ENCODE measurements at places on chromosomes 12 and 14.

DNA sequence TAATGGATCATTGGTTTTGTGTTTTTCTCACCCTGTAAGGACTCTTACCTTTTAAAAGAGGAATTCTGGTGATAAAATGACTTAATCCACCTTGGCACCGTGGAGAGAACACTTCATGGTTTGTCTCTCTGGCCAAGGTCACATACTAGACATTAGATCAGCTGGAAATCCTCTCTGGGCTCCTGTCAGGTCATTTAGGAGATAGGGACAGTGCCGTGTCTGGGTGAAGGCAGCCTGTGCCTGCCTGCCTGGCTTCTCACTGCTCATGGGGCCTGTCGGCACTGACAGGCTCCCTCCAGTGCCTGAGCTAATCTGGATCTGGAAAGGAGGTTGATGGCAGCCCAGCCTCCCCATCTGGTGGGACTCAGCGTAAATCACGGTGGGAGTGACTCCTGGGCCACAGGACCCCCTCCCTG, 5.7 kb downstream of the CRADD start:
- no peak for DNase-seq

DNA sequence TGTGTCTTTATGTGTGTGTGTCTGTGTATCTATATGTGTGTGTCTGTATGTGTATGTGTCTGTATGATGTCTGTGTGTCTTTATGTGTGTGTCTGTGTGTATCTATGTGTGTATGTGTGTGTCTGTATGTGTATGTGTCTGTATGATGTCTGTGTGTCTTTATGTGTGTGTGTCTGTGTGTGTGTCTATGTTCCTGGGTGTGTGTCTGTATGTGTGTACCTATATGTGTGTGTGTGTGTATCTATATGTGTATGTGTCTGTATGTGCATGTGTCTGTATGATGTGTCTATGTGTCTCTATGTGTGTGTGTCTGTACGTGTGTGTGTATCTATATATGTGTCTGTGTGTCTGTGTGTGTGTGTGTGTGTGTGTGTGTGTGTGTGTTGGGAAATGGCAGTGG, 19.0 kb upstream of the CD9 start:
- DNase-seq, result no peak

GRCh38 chr12:106311139-106311538, 8.6 kb downstream of the TCP11L2 start:
- DNase-seq, result no peak

DNA sequence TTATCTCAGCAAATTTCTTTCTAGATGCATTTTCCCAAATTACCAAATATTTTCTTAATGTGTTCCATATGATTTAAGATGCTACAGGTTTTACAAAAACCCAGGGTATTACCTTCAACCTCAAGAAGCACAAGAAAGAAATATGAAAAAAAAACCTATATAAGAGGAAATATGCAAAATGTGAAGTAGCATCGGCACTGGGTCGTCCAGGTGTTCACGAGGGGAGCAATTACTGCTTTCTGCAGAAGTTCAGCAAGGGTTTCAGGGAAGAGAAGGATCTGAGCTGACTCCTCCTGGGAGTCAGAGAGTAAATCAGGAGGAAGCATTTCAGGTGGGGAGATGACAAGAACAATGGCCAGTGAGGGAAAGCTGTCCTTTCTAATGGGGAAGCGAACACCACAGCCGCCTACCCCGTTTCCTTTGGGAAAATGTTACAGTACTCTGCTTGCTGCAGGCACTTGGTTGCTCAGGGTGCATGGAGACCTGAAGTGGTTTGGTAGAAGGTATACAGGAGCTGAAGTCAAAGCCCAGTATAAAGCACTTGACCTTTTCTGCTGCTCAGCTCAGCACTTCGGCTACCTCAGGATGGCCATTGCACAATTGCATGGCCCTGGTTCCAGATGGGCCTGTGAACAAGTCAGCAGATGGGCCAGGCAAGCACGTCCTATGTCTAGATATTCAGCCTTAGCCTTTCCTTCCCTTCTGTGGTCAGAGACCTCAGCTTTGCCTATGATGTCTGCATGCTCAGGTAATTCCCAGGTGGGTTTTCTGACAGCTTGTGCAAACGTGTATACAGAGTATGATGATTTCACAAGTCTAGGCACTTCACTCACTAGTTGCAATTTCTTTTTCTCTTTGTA, 155.6 kb downstream of the PAX9 start:
- DNase-seq, result no peak

DNA sequence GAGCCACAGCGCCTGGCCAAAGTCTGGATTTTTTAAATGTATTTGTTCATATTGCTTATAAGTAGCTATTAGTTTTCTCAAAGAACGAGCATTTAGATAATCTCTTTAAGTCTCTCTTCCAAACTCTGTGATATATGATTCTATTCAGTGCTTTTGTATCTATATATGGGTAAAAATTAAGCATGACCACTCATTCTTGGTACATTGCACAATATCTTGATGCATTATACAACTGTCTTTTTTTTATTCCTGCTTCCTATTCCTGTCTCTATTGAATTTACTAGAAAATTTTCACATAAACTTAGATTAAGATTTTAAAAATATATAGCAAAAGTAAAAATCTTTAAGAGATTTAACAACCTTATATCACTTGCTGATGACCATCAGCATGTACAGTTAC, 29.1 kb downstream of the SOCS2 start:
- no peak for DNase-seq

DNA sequence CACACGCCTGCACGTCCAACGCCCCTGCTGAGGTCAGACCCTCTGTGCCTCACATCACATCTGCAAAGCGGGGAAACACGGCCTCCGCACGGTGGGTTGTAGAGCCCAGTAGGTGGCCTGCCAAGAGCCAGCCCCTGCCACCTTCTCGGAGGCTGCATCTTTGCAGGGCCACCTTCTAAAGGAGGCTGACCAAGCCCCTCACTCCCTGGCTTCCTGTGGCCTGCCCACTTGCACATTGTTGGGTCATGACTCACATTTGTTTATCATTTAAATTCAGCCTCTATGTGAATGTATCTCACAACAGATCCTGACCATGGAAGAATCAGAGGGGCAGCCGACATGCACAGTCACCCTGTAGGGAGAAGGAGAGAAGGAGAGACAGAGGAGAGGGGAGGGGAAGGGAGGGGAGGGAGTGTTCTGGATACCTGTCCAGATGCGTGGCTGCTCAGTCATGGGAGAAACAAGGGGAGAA, 319.5 kb upstream of the DIO3 start:
- DNase-seq, result no peak

DNA sequence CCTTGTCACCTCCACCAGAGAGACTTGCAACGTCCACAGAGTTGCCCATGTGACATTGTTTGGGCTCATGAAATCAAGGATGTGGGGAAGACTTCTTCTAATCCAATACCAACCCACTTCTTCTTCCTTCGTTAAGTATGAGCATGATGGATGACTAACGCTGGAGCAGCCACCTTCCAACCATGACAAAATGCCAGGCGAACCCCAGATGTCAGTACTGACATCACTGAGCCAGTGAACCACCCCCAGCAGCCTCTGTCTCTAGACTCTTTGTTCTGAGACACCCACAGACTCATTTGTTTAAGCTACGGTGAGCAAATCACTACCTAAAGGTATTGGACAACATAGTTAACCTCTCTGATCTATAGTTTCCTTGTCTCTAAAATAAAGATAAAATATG, 123.7 kb downstream of the GRIN2B start:
- DNase-seq, result no peak

GRCh38 chr14:69671365-69672030, 60.1 kb downstream of the SUSD6 start:
- no peak for DNase-seq

DNA sequence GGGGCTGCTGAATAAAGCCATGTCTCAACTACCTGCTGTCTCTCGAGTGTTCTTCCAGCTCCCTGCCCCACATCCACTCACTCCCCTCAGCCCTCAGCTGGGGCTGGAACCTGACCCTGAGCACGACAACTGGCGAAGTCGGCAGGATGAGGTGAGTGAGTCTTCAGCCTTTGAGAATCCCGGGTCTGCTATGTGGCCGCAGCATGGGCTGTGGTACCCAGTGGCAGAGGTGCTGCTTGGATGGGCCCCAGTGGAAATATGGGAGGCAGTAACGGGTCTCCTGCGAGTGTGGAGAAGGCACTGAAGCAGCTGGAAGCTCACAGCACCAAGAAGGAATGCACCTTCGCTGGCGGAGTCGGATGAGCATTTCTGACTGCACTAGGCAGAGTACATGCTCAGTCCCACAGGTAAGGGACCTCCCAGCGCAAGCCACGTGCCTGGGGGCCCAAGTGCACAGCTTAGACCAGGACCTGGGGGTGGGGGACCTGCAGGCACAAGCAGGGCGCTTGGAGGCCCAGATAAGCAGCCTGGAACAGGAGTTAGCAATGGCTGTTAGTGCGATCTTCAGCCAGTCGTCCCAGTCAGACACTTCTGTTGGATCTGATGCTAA, 95.5 kb upstream of the TMPO start:
- DNase-seq, result no peak

DNA sequence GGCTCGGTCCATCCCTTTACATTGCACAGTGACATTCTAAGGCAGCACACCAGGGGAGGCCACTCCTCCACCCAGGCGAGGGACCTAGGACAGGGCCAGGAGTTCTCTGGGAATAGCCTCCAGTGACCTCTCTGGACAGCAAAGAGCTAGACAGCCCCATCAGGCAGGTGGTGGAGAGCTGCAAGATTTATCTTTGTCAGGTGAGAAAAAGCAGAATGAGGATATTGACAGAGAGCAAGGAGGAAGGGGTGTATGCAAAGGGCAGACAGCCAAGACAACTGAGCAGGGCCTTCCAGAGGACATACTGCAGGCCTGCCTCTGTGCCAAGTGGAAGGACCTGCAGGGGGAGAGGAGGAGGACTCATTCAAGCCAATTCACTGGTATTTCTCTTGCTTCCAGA, 112.4 kb upstream of the MAX start:
- no peak for DNase-seq

DNA sequence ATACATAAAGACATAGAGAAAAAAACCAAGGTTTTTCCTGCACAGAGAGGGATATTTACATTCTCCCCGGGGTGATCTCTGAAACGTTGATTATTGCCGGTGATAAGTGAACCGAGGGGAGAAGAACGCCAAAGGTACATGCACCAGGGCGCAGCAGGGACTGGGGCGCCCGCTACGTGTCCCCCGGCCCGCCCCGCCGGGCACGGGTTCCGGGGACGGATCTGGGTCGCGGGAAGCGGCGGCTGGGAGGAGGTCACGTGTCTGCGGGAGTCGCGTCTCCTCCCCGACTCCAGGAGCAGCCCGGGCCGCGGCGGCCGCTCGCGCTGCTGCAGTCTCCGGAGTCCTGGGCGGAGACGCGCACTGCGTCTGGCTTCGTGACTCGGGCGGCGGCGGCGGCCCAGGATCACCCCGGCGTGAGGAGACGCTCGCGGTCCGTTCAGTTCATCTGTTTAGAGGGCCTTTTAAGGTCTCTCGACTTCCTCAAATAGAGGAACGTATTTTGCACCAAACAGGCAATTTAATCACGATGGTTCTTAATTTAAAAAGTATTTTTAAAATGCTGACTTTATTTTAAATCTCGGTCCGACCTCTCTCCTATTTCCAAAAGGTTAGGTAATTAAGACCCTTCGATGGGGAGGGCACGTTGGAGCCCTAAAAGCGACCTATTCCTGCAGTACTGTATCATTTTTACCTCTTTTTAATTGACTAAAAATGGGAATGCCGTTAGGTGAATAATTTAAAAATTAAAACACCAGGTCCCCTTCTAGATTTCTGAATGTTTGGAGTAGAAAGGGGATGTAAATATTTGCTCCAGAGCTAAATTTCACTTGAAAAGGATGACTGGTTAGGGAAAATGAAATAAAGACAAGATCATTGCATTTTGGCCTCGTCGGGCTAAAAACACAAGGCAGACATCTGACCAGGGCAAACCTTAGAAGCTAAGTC, 1.8 kb upstream of the BHLHE41 start:
- no peak for DNase-seq

GRCh38 chr12:40012711-40013110, 93.2 kb downstream of the SLC2A13 start:
- DNase-seq, result no peak
